Activated CD4-positive, alpha-beta T cell treated with anti-CD3 and anti-CD28 coated beads for 36 hours (primary cell): ENCODE measurements at places on chromosomes 13 and 19.

- H3K27ac ChIP-seq, result peak overlapping the region; percentile 97
- no peaks in the 10 kb centered on the region for H3K27me3 ChIP-seq
- peak; percentile 92 for DNase-seq
Observed at GRCh38 chr19:47186446-47187334, 44.3 kb downstream of the BBC3 start.

- H3K27me3 ChIP-seq, result peaks cover 13% of the 10 kb centered on the region
- H3K4me3 ChIP-seq, result no peak overlapping the region
- no peaks in the 10 kb centered on the region for H3K4me1 ChIP-seq
- no peaks in the 10 kb centered on the region for H3K36me3 ChIP-seq
- DNase-seq, result no peak
Observed at GRCh38 chr19:33830264-33830663, 33.6 kb downstream of the KCTD15 start.

GRCh38 chr13:111561091-111561781 lies 240.8 kb downstream of the TEX29 start:
- no peak overlapping the region for H3K4me3 ChIP-seq
- H3K27ac ChIP-seq, result no peak overlapping the region
- peaks cover 19% of the 10 kb centered on the region for H3K27me3 ChIP-seq
- DNase-seq, result no peak
- no peaks in the 10 kb centered on the region for H3K4me1 ChIP-seq
- no peaks in the 10 kb centered on the region for H3K36me3 ChIP-seq

GRCh38 chr13:96744367-96745331 lies 249.6 kb downstream of the OXGR1 start:
- H3K27ac ChIP-seq, result no peak overlapping the region
- no peak for DNase-seq

- H3K4me3 ChIP-seq, result no peak overlapping the region
- no peak overlapping the region for H3K27ac ChIP-seq
- H3K27me3 ChIP-seq, result peaks cover 4% of the 10 kb centered on the region
- H3K36me3 ChIP-seq, result no peaks in the 10 kb centered on the region
- H3K4me1 ChIP-seq, result peaks cover 10% of the 10 kb centered on the region
Observed at GRCh38 chr13:20969182-20969581, 66.6 kb upstream of the XPO4 start.

DNA sequence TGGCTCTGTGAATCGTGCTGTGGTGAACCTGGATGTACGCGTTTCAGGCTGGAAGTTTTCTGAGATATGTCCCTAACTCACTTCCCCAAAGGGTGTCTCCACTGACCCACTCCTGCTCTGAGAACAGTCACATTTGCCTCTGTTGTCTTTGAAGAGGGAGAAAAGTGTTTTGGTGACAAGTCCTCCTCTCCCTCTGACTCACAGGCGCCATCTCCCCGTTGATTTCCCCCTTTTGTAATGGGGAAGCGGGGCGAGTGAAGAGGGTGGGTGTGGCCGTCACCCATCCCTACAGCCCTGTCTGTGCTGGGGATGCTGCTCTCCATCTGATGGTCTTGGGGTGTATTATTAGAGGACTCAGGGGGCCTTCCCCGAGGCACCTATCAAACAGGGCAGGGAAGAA lies 9.6 kb downstream of the APC2 start:
- H3K4me3 ChIP-seq, result no peak overlapping the region
- H3K27ac ChIP-seq, result no peak overlapping the region
- DNase-seq, result no peak
- no peaks in the 10 kb centered on the region for H3K36me3 ChIP-seq
- peaks cover 19% of the 10 kb centered on the region for H3K27me3 ChIP-seq

GRCh38 chr13:31042481-31043165 lies 110.2 kb downstream of the TEX26 start:
- H3K36me3 ChIP-seq, result no peaks in the 10 kb centered on the region
- peaks cover 7% of the 10 kb centered on the region for H3K27me3 ChIP-seq
- H3K4me1 ChIP-seq, result peaks cover 58% of the 10 kb centered on the region
- no peak for DNase-seq
- peak overlapping the region; percentile 77 for H3K27ac ChIP-seq

- no peak overlapping the region for H3K27ac ChIP-seq
- H3K36me3 ChIP-seq, result no peaks in the 10 kb centered on the region
- peaks cover 7% of the 10 kb centered on the region for H3K27me3 ChIP-seq
- DNase-seq, result no peak
- H3K4me1 ChIP-seq, result no peaks in the 10 kb centered on the region
Observed at GRCh38 chr19:29040292-29040691, 172.7 kb downstream of the UQCRFS1 start.

- DNase-seq, result no peak
Observed at GRCh38 chr19:55346725-55347441, 7.2 kb downstream of the KMT5C start.

DNA sequence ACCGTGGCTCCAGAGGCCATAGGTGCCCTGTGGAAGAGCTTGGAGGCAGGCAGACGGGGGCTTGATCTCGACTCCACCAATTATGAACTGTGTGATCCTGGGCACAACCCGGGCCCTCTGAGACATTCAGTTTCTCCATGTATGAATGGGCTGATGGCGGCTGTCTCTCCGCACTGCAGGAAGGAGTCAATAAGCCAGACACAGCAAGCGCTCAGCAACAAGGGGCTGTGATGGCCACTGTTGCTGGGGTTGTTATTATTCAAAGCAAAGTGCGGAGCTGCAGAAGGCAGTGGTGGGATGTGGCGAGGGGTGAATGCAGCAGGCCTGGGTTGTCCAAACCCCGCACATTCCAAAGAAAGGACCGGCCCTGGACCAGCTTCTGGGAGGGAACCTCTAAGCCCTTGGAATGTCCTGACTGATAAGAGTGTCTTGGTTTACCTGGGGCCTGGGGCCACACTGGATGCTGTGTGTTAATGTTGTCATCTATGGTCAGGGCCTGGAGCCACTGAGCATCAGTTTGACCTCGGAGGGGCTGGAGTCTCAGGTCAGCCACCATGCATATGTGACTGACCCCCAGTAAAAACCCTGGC lies 8.3 kb downstream of the TMEM143 start:
- DNase-seq, result no peak
- H3K4me3 ChIP-seq, result no peak overlapping the region
- no peaks in the 10 kb centered on the region for H3K4me1 ChIP-seq

- no peaks in the 10 kb centered on the region for H3K36me3 ChIP-seq
- DNase-seq, result peak; percentile 21
- H3K27me3 ChIP-seq, result peaks cover 19% of the 10 kb centered on the region
- no peak overlapping the region for H3K27ac ChIP-seq
Observed at GRCh38 chr13:95660981-95661581, 15.9 kb upstream of the DNAJC3 start.

DNA sequence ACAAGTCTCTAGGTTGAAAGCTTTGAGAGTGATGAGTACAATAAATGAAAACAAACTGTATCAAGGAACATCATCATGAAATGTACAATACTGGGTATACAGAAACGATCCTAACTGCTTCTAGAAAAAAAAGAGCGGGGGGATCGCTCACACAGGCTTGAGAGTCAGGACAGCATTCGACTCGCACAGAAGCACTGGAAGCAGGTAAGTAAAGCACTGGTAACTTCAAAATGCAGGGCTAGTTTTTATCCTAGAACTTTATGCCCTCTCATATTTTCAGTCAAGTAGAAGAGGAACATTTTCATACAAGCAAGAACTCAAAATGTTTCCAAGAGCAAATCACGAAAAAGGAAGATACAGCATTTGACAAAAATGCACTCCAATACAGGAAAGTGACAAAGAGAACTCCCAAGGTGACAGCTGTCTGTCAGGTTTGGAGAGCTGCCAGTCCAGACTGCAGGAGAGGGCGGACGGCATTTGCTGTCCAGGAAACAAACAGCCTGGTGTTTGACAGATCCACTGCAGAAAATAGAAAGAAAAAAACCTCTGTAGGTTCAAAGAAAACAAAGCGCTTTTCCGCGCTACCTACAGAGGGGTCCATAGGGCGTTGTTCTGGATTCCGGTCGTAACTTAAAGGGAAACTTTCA lies 58.2 kb upstream of the XPO4 start:
- peaks cover 5% of the 10 kb centered on the region for H3K27me3 ChIP-seq
- peaks cover 2% of the 10 kb centered on the region for H3K4me1 ChIP-seq
- H3K27ac ChIP-seq, result no peak overlapping the region
- H3K4me3 ChIP-seq, result no peak overlapping the region

DNA sequence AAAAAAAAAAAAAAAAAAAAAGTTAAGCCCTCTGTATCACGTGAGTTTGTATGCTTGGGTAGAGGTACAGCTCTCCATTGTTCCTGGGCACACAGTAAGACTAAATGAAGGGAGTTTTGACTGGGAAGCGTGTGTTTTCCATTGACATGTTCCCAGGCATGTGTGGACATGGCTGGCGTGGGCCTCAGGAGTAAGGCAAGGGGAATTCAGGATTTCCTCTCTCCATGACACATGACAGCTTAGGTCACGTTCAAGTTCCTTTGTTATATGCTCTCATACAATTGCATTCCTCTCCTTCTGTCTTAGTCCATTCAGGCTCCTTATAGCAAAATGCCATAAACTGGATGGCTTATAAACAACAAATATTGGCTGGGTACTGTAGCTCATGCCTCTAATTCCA lies 17.1 kb upstream of the MAP3K10 start:
- DNase-seq, result no peak
- H3K4me3 ChIP-seq, result no peak overlapping the region
- H3K36me3 ChIP-seq, result no peaks in the 10 kb centered on the region
- H3K27ac ChIP-seq, result no peak overlapping the region
- H3K4me1 ChIP-seq, result no peaks in the 10 kb centered on the region

- peaks cover 51% of the 10 kb centered on the region for H3K27me3 ChIP-seq
- H3K4me1 ChIP-seq, result no peaks in the 10 kb centered on the region
- DNase-seq, result no peak
Observed at GRCh38 chr13:101917475-101917810, 465.0 kb downstream of the ITGBL1 start.

DNA sequence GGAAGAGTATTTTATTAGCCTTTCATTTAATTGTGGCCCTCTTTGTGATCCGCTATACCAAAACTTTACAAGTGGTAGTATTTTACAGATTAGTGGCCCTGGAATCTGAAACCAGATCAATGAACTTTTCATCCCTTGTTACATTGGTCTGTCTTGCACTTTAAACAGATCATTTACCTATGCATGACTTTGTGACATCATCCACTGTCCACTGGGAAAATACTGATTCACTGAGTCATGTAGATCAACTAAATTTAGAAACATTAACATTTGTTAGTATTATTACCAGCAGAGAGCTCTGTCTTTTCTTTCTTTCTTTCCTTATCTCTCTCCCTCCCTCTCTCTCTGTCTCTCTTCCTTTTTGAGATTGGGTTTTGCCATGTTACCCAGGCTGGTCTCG lies 17.5 kb downstream of the PCDH8 start:
- peaks cover 24% of the 10 kb centered on the region for H3K27me3 ChIP-seq
- DNase-seq, result no peak

- no peak overlapping the region for H3K4me3 ChIP-seq
- H3K27ac ChIP-seq, result peak overlapping the region; percentile 64
- DNase-seq, result peak; percentile 13
- H3K4me1 ChIP-seq, result peaks cover 45% of the 10 kb centered on the region
- no peaks in the 10 kb centered on the region for H3K27me3 ChIP-seq
Observed at GRCh38 chr13:49499889-49500660, 4.3 kb downstream of the PHF11 start.

GRCh38 chr13:33388286-33388998 lies 102.9 kb upstream of the STARD13 start:
- no peaks in the 10 kb centered on the region for H3K27me3 ChIP-seq
- H3K4me3 ChIP-seq, result no peak overlapping the region
- no peaks in the 10 kb centered on the region for H3K36me3 ChIP-seq
- no peak for DNase-seq
- H3K27ac ChIP-seq, result no peak overlapping the region
